Endothelial cell of umbilical vein (primary cell): ENCODE measurements at places on chromosomes 4 and X. TPM values are rescaled to one million over a fixed set of nuclear protein-coding genes. Genes with fewer than 3 reads are reported as not detected.

DNA sequence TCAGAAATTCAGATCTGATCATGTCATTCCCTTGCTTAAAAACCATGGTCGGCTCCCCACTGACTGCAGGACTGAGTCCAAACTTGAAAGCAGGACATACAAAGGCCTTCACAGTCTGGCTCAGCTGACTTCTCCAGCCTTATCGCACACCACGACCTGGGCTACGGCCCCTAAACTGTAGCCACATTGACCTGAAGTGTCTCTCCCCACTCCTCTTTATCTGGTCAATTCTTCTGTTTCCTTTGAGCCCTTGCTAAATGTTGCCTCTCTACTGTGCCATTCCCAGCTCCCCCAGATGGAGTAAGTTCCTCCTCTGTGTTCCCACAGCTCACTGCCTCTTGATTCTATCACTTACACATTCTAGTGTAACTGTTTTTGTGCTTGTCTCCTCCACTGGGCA lies 60.5 kb upstream of the CITED1 start:
- no peak for DNase-seq

GRCh38 chr4:77251751-77252150 lies 94.7 kb downstream of the CCNG2 start:
- DNase-seq, result no peak

DNA sequence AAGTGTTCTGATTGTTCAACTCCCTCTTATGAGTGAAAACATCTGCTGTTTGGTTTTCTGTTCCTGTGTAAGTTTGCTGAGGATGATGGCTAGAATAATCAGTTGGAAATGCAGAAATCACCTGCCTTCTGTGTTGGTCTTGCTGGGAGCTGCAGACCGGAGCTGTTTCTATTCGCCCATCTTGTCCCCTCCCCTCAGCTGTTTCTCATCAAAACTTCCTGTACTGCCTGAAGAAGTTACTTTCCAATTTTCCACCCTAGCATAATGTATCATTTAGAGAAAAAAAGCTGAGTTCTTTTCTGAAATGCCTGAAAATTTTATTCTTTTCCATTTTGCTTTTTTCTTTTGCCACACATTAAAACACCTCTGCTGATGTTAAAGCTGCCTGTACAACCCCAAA lies 167.6 kb downstream of the TEX13A start:
- DNase-seq, result no peak

SSX4 gene
- not detected in 2 replicates for polyA plus RNA-seq

DNA sequence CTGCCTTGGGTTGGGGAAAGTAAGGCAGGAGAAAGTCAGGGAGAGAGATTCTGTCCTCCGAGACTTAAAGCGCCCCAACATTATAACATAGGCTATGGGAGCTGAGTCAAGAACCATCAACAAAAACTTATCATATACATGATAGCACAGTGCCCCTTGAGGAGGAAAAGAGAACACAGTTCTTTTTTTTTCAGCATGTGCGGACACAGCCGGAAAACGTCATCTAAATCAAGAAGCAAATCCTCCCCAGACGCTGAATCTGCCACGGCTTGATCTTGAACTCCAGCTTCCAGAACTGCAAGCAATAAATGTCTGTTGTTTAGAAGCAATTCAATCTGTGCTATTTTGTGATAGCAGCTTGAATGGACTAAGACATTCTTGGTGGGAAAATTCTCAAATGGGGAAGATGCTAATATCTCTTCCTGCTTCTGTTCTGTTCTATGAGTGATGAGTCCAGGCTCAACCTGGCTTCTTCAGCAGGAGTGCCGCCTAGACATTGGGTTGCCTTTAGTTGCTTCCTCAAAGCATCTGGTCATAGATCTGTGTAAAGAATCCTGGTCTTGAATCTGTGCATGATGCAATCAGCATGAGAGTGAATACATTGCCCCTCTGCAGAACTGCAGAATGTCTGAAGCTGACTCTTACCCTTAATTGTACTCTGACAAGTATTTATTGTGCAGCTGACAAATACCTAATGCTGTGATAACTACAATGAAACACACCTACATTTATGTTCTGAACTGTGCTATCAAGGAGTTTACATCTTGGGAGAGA lies 549.8 kb upstream of the PRKX start:
- no peak for DNase-seq

DNA sequence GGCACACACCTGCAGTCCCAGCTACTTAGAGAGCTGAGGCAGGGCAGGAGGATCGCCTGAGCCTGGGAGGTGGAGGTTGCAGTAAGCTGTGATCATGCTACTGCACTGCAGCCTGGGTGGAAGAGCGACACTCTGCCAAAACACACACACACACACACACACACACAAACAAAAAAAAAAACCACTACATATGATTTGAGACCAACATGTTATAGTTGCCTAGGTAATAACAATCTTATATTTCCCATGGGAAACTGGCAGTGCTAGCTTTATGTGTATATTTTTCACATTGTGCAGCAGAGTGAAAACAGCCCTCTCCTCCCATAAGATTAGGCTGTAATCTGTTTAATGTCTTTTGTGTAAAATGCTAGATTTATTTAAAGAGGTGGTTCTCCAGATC lies 3.1 kb upstream of the FAM241A start:
- DNase-seq, result peak; percentile 55

DNA sequence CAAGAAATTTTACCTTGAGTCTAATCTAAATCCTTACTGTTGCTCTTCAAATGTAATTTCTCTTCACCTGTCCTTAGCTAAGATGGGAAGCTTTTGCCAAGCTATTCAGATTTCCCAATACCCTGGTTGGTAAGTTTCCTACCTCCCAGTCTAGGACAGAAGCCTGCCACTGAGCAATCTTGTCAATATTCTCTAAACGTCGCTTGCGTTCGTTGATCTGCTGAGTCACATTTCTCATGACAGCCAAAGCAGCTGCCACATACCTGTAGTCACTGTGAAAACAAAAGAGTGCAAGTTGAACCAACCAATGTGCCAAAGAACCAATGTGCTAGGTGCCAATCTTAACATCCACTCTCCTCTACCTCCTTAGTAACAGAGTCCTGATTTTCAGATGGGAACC lies 111.1 kb downstream of the ARHGEF9 start:
- no peak for DNase-seq

- DNase-seq, result no peak
Observed at GRCh38 chr4:4693258-4693657, 151.4 kb upstream of the STX18 start.

- DNase-seq, result no peak
Observed at GRCh38 chrX:18534949-18535348, 109.5 kb downstream of the CDKL5 start.

- DNase-seq, result peak; percentile 44
Observed at GRCh38 chr4:153234885-153235284, 30.6 kb downstream of the TRIM2 start.

UGT8 gene
- 0.10 TPM in 1 of 2 replicates, not detected in the other for polyA plus RNA-seq

GRCh38 chrX:19785647-19786046 lies 101.8 kb downstream of the SH3KBP1 start:
- DNase-seq, result no peak

- DNase-seq, result no peak
Observed at GRCh38 chrX:104376937-104377336, 122.2 kb upstream of the ESX1 start.

RAB40AL gene
- 0.68 and 1.1 TPM in 2 replicates for polyA plus RNA-seq

- DNase-seq, result peak; percentile 51
Observed at GRCh38 chr4:1720163-1720983, 750 bp downstream of the TMEM129 start.

DNA sequence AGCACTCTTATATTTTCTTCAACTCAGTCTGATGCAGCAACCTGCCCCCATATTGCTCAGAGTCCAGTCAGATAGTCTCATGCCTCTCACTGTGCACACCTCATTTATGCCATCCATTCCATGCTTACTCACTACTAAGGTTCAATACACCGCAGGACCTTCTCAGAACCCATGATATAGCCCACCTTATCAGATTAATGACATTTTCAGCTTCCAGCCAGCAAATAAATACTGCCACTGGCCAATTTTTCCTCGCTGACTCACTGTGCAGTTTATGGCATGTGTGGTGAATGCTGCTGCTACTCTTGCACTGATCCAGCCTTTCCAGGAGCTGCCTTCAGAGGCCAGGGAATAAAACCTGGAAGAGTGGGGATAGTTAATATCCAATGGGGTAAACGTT lies 380.6 kb upstream of the SPOCK3 start:
- no peak for DNase-seq

- DNase-seq, result peak; percentile 54
Observed at GRCh38 chrX:136204571-136204970, 46.6 kb downstream of the MAP7D3 start.

- DNase-seq, result no peak
Observed at GRCh38 chr4:2461246-2461960, 7.5 kb upstream of the RNF4 start.

DNA sequence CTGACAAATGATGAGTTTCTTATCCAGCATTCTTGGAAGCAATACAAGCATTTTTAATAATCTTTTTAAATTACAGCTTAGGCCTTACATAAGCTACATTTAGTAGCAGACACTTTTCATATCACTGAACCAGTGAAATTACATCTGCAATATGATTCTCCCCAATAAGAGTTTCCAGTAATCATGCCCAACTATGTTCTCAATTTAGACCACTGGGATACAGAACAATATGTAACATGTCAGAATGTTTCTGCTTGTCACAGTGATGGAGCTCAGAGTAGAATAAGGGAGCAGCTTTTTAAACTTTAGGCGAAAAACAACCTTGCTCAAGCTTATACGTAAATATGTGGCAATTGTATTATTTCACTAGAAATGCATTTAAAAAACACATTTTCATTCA lies 1132.2 kb downstream of the FAT4 start:
- no peak for DNase-seq

GRCh38 chr4:38509551-38509950 lies 154.4 kb upstream of the KLF3 start:
- DNase-seq, result no peak

GAB1 gene
- polyA plus RNA-seq, result 8.3 and 9.3 TPM in 2 replicates

DNA sequence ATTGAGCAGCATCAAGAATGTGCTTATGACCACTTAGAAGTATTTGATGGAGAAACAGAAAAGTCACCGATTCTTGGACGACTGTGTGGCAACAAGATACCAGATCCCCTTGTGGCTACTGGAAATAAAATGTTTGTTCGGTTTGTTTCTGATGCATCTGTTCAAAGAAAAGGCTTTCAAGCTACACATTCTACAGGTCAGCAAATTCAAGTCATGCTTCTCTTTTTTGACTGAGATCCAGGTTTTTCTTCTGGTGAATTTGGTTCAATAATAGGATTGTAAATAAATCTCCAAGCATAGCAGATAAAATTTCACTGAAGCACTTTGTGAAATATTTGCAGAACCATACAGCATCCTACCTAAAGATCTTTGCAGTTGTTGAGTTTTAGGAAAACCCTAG lies 218.1 kb downstream of the TLL1 start:
- no peak for DNase-seq

CHIC1 gene
- polyA plus RNA-seq, result 2.4 and 3.0 TPM in 2 replicates

ASMT gene
- 0.10 TPM in 1 of 2 replicates, not detected in the other for polyA plus RNA-seq

GRCh38 chr4:104491481-104492182 lies 3.1 kb downstream of the CXXC4 start:
- no peak for DNase-seq

EDA2R gene
- polyA plus RNA-seq, result 1.5 and 1.9 TPM in 2 replicates

GRCh38 chr4:111681751-111682150 lies 463.5 kb upstream of the FAM241A start:
- DNase-seq, result no peak

GRCh38 chr4:47550899-47551548 lies 65.9 kb downstream of the ATP10D start:
- DNase-seq, result no peak

GRCh38 chrX:54479136-54480111 lies 16.6 kb downstream of the FGD1 start:
- no peak for DNase-seq

CTAG1B gene
- not detected in 2 replicates for polyA plus RNA-seq

GRCh38 chr4:48017108-48017571 lies 568 bp downstream of the NIPAL1 start:
- DNase-seq, result peak; percentile 56

DNA sequence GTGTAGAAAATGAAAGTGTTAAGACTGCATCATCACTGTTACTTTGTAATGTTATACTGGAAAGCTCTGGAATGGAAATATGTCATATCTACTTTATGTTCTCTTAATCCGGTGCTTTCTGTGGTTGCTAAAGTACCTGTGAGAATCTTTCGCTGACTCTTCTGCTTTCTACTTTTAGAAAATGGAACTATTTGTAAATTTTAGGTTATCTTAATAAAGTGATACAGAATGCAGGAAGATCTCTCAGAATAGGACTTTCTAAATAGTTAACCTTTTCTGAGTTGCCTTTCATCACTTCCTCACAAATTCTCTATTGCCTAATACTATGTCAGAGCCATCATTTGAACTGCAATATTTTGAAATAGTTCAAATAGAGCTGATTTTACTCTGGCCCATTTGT lies 69.3 kb downstream of the BMP2K start:
- no peak for DNase-seq

- no peak for DNase-seq
Observed at GRCh38 chrX:101391831-101392230, 1.0 kb downstream of the RPL36A start.

GAGE2A gene
- not detected in 2 replicates for polyA plus RNA-seq

SYTL5 gene
- 0.01 and 0.02 TPM in 2 replicates for polyA plus RNA-seq

PCSK1N gene
- polyA plus RNA-seq, result not detected in 2 replicates

GRCh38 chr4:153333874-153334273 lies 10.6 kb upstream of the MND1 start:
- no peak for DNase-seq

SLC6A14 gene
- polyA plus RNA-seq, result not detected in 2 replicates
